Liver (tissue), 10 donors: ENCODE measurements at places on chromosomes 3 and 15.

DNA sequence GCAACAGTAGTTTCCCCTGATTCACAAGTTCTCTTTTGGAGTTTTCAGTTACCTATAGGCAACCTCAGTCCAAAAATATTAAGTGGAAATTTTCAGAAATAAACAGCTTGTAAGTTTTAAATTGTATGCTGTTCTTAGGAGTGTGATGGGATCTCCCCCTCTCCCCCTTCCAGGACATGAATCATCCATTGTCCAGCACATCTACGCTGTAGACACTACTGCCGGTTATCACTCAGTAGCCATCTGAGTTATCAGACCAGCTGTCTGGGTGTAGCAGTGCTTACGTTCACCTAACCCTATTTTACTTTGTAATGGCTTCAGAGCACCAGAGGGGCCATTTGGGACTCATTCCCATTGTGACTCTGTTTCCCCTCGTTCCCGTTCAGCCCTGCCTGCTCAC, 96.7 kb upstream of the PLXNA1 start:
- no peak for DNase-seq
- H3K36me3 ChIP-seq: no peaks in the 10 kb centered on the region
- no peak overlapping the region for H3K4me3 ChIP-seq
- H3K4me1 ChIP-seq: no peaks in the 10 kb centered on the region

DNA sequence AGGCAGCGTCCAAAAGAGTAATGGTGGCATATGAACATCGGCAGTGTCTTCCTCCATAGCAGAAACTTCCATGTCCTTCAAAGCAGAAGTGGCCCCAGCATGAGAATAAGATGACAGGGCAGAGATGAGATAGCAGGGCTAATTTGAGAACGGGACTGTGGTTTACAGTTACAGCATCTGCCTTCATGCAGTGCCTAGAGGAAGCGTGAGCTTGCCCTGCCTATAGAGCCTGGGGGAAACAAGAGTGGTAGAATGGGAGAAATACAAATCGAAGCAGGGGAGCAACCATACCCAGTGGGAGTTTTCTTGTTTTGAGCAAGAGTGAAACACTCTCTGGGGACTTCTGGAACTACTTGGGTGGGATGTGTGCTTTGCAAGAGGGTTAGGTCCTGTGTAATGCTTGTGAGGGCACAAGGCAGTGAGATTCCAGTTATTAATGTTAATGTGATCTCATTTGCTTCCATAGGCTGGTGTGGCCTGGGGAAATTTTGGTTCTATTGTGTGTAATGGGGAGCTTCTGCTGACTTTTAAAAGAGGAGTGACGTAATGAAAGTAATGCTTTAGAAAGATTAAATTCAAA, 616.9 kb downstream of the ZIC1 start:
- no peak overlapping the region for H3K27ac ChIP-seq
- H3K36me3 ChIP-seq: no peaks in the 10 kb centered on the region
- H3K4me1 ChIP-seq: no peaks in the 10 kb centered on the region
- no peak for DNase-seq

DNA sequence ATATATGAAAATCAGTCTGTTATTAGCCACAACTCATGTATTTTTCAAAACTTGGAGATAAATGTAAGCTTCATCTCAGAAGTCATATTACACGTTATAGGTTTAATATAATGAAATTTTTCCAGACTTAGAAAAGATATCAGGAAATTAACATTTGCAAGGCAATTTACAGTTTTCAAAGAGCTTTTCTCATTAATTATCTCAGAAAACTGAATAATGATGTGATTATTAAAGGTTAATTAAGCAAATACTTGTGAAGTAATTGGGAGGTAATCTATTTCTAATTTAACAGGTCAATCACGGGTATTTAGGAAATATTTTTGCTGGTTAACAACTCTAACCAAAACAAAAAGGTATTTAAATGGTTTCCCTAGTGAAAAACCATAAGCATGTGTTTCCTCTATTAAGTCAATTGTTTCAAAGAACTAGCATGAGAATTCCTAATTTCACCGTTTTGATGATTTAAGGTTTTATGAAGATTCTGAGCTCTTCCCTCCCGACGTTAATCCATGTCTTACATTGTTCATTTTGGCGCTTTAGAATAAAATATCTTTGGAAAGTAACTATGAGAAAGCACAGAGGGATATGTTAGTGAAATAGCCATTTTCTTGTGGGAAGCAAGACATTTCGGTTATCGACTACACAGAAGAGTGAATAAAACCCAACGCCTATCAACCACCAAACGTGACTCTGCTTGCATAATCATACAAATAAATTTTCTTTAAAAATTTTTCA, 1.5 kb upstream of the NEO1 start:
- no peaks in the 10 kb centered on the region for H3K36me3 ChIP-seq
- DNase-seq: no peak
- peak overlapping the region; percentile 95 for H3K27ac ChIP-seq
- no peaks in the 10 kb centered on the region for H3K27me3 ChIP-seq
- H3K4me1 ChIP-seq: no peaks in the 10 kb centered on the region
- H3K4me3 ChIP-seq: peak overlapping the region; percentile 99

DNA sequence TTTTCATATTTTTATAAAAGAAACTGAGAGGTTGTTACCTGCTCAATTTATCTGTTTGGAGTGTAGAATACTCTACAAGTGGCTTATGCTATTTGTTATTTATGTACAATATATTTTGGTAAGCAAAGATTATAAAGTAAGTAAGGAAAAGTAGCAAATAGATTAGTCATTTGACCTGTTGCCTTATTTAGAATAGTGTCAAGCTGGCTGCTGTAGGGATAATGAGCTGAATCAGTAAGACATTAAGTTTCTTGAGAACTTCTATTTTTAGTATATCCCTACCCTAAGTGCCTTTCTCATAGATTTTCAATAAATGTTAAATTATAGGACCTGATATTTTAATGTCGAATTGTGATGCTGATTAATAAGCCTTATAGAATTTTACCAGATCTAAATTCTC, 37.2 kb downstream of the ECT2 start:
- H3K27ac ChIP-seq: no peak overlapping the region
- H3K4me3 ChIP-seq: no peak overlapping the region
- H3K36me3 ChIP-seq: no peaks in the 10 kb centered on the region
- no peak for DNase-seq
- H3K27me3 ChIP-seq: no peaks in the 10 kb centered on the region

- no peaks in the 10 kb centered on the region for H3K27me3 ChIP-seq
- peaks cover 1% of the 10 kb centered on the region for H3K4me1 ChIP-seq
- H3K36me3 ChIP-seq: no peaks in the 10 kb centered on the region
- no peak overlapping the region for H3K4me3 ChIP-seq
- no peak for DNase-seq
Observed at GRCh38 chr3:169179722-169180121, 483.8 kb downstream of the MECOM start.

DNA sequence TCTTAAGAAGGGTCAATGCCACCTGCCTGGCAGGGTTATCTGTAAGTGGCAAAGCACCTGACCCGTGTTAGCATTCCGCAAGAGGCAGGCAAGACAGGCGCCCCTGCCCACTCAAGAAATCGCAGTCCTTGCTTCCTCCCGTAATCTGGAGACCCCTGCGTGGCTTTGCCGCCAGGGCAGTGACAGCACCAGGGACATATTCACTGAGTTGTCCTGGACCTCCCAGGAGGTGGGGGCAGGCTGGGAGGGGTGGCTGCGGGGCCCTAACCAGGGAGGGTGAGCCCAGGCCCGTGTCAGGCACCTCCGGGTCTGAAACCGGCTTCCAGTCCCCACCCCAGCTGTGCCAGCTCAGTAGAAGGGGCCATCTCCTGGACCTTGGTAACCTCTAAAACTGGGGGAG, 15.8 kb upstream of the SEC13 start:
- peaks cover 83% of the 10 kb centered on the region for H3K36me3 ChIP-seq
- DNase-seq: no peak
- no peaks in the 10 kb centered on the region for H3K4me1 ChIP-seq
- H3K27ac ChIP-seq: no peak overlapping the region
- H3K4me3 ChIP-seq: no peak overlapping the region

DNA sequence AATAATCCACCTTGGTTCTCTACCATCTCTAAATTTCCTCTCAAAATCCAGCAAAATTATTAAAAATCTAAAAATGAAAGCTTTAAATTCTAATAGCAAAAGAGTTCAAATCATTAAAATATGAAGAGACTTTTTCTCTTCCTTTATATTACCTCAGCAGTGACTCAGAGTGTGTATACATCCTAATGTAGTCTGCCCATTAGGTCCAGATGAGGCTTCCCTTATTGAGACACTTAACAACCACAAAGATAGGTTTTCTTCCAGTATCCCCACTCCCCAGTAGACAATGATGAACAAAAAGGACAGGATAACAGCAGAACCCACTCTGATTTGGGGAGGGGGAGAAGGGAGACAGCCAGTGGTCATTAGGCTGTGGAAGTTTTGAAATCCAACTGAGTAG, 61.5 kb upstream of the DCBLD2 start:
- H3K27ac ChIP-seq: no peak overlapping the region
- H3K4me3 ChIP-seq: no peak overlapping the region
- no peaks in the 10 kb centered on the region for H3K36me3 ChIP-seq
- DNase-seq: no peak
- H3K27me3 ChIP-seq: no peaks in the 10 kb centered on the region
- H3K4me1 ChIP-seq: no peaks in the 10 kb centered on the region

DNA sequence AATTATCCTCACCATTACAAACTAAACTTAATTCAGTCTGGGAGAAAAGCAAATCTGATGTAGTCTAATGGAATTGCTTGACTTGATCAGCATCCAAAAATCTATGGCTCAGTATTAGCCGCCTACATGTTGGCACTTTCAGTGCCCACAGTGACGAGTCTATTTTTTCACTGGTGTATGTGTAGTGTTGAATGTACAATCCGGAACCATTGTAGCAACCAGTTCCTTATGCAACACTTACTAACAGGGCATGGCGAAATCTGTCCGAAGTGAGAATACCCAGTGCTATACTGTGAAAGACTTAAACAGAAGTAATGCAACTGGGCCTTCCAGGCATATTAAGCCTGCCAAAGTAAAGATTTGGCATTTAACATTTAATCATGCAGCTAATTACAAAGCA, 18.6 kb downstream of the LRRN1 start:
- H3K4me3 ChIP-seq: no peak overlapping the region
- H3K4me1 ChIP-seq: no peaks in the 10 kb centered on the region
- H3K27ac ChIP-seq: no peak overlapping the region
- H3K27me3 ChIP-seq: no peaks in the 10 kb centered on the region

DNA sequence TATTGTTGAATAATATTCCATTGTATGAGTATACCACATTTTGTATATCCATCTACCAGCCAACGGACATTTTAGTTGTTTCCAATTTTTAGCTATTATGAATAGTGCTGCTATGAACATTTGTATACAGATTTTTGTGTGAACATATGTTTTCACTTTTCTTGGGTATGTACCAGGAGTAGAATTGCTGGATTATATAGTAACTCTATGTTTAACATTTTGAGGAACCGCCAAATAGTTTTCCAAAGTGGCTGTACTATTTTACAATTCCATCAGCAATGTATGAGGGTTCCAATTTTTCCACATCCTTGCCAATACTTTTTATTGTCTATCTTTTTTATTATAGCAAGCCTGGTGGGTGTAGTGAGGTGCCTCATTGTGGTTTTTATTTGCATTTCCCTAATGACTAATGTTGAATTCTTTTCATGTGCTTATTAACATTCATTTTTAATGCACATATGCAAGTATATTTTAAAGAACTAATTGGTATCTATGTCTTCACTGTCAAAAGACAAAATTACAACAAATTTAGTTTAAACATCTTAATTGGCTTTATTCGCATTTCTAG, 77.5 kb upstream of the PIAS1 start:
- H3K36me3 ChIP-seq: no peaks in the 10 kb centered on the region
- H3K27me3 ChIP-seq: no peaks in the 10 kb centered on the region
- DNase-seq: no peak
- H3K4me3 ChIP-seq: no peak overlapping the region
- H3K4me1 ChIP-seq: no peaks in the 10 kb centered on the region

- H3K36me3 ChIP-seq: no peaks in the 10 kb centered on the region
- DNase-seq: no peak
- no peaks in the 10 kb centered on the region for H3K4me1 ChIP-seq
- H3K4me3 ChIP-seq: no peak overlapping the region
Observed at GRCh38 chr15:101217446-101217845, 34.4 kb downstream of the CHSY1 start.

GRCh38 chr15:77355321-77355720, 64.6 kb downstream of the PEAK1 start:
- no peak overlapping the region for H3K27ac ChIP-seq
- no peaks in the 10 kb centered on the region for H3K36me3 ChIP-seq
- H3K4me1 ChIP-seq: peaks cover 2% of the 10 kb centered on the region
- no peaks in the 10 kb centered on the region for H3K27me3 ChIP-seq
- no peak overlapping the region for H3K4me3 ChIP-seq

- peaks cover 42% of the 10 kb centered on the region for H3K4me1 ChIP-seq
- no peaks in the 10 kb centered on the region for H3K27me3 ChIP-seq
- H3K27ac ChIP-seq: peak overlapping the region; percentile 47
Observed at GRCh38 chr15:82970696-82971095, 15.3 kb upstream of the RAMAC start.

DNA sequence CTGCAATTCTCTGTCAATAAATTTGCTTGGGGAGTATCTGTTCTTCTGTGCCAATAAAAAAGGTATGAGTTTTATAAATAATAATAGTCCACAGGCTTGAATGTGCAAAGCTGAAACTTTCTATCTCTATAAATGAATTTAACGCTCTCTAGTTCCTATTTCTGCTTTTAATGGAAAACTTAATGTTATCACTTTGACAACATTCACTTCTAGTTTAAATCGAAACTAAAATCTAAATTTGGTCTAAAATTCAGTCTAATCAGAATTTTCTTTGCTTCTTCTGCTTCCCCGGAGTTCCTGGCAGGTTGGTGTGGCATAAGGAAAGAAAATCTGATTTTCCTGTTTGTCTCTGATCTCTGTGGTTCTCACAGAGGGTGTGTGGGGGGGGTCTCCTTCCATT, 450.1 kb upstream of the TBL1XR1 start:
- no peaks in the 10 kb centered on the region for H3K36me3 ChIP-seq
- H3K4me1 ChIP-seq: no peaks in the 10 kb centered on the region
- H3K27ac ChIP-seq: no peak overlapping the region

DNA sequence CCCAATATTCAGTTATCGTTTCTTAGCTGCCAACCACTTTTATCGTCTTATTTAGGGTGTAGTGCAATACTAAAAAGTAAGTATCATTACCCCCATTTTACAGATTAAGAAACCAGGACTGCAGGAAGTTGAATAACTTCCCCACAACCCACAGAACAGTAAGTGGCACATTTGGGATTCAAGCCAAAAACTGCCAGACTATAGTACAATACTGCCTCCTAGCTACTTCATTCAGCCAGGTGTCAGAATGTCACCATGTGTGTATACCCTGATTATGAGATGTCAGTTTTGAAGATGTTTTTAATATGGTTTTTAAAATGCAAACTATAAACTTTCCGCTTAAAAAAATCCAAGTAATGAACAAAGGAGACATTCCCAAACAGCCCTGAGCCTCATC, 74.2 kb upstream of the PROK2 start:
- no peaks in the 10 kb centered on the region for H3K27me3 ChIP-seq
- H3K4me1 ChIP-seq: no peaks in the 10 kb centered on the region
- no peak overlapping the region for H3K4me3 ChIP-seq
- no peak overlapping the region for H3K27ac ChIP-seq

DNA sequence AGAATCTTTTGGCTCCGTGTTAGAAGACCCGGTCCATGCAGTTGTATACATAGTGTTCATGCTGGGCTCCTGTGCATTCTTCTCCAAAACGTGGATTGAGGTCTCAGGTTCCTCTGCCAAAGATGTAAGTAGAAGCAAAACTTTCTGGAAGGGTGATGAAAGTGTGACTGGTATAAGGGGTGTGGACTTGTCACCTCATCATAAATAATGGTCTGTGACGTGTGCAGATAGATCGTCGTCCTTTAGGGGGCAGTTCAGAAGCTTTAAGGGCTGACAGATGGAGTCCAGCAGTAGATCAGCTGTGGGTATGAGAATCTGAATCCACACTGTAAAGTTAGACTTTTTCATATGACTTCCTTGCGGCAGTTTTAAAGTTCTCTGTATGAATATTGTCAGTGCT, 15.3 kb downstream of the SEC61A1 start:
- H3K27ac ChIP-seq: no peak overlapping the region
- no peak overlapping the region for H3K4me3 ChIP-seq
- peaks cover 36% of the 10 kb centered on the region for H3K36me3 ChIP-seq
- H3K27me3 ChIP-seq: no peaks in the 10 kb centered on the region
- no peak for DNase-seq
